ENCODE measurements at places on chromosomes 16 and 17. TPM values are rescaled to one million over a fixed set of nuclear protein-coding genes. Genes with fewer than 3 reads are reported as not detected.
A peak's percentile ranks its signal among the peaks of the same experiment; 100 is the strongest.

KRTAP17-1 gene
- not detected for total RNA-seq

CNOT1 gene
- total RNA-seq, result 266 TPM

DNA sequence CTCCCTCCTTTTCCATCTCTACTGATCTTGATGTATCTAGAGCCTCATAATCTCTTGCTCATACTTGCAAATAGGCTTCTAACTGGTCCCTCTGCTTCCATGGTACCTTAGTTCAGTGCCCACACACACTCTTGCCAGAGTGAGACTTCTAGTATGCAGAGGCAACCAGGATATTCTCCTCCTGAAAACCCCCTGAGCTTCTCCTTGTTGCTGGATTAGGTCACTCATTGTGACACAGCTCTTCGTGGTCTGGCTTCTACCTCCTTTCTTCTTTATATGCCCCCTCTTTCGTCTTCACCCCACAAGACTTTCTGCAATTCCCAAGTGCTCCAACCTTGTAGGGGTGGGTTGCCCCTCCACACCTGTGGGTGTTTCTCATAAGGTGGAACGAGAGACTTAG lies 2.5 kb upstream of the FAM20A start:
- H3K4me1 ChIP-seq, result peaks cover 2% of the 10 kb centered on the region
- peaks cover 44% of the 10 kb centered on the region for H3K27me3 ChIP-seq
- H3K36me3 ChIP-seq, result no peaks in the 10 kb centered on the region
- H3K27ac ChIP-seq, result no peak overlapping the region

DNA sequence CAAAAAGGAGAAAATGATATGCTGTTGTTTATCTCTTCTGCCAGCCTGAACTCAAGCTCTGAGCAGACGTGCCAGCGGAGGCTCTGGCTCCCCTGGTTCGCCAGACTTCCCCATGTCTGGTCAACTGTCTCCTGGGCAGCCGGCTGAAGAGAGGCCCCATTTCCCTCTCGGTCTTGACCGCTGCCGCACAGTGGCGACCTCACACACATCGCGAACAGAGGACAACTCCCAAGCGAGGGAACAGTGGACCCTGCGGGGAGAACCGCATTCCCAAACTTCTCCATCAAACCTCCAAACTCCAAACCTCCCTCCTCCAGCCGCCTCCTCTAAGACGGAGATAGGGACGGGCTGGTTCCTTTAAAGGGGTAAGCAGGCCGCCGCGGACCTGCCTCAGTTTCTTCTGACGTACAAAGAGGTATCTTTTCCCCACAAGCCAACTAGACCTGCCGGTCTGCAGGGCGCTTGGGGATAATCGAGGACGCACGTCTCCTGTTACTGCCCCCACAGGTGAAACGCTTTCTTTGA lies 24.9 kb upstream of the RFFL start:
- peaks cover 41% of the 10 kb centered on the region for H3K4me1 ChIP-seq
- H3K36me3 ChIP-seq, result peaks cover 3% of the 10 kb centered on the region
- DNase-seq, result peak; percentile 18
- peak overlapping the region; percentile 89 for H3K27ac ChIP-seq

DNA sequence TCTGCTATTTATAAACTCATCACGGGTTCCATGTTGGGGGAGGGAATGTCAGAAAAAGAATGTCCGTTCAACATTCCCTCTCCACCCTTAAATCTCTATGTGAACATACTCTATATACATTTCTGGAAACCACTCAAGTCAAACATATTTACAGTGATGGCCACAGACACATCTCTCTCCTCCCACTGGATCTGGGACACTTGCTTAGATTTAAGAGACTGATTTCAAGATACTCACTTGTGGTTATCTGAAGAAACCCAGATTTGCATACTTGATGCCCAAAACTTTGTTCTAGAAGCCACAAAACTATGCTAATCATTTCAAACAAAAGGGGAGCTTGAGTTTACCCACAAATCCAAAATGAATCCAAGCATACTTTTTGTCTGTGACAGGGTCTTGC lies 182.9 kb upstream of the SOX9 start:
- no peak overlapping the region for H3K4me3 ChIP-seq
- no peaks in the 10 kb centered on the region for H3K4me1 ChIP-seq
- no peaks in the 10 kb centered on the region for H3K27me3 ChIP-seq
- no peak for DNase-seq
- H3K36me3 ChIP-seq, result no peaks in the 10 kb centered on the region

Data from activated T-helper 2 cell treated with anti-CD3 and anti-CD28 coated beads, Interferon-gamma antibody, Interleukin-2, Interleukin-4, amounts not matched to agents 10 μg/mL and 5 μg/mL and 100 μg/mL, durations not matched to agents 14 hours and 24 hours and 36 hours (primary cell).